ENCODE measurements at places on chromosomes 1 and 21. TPM values are rescaled to one million over a fixed set of nuclear protein-coding genes. Genes with fewer than 3 reads are reported as not detected.

SERPINC1 gene
- polyA plus RNA-seq = 0.16 TPM

- no peak for DNase-seq
Measured at GRCh38 chr21:23949493-23949892, 1657.8 kb downstream of the MRPL39 start.

DNA sequence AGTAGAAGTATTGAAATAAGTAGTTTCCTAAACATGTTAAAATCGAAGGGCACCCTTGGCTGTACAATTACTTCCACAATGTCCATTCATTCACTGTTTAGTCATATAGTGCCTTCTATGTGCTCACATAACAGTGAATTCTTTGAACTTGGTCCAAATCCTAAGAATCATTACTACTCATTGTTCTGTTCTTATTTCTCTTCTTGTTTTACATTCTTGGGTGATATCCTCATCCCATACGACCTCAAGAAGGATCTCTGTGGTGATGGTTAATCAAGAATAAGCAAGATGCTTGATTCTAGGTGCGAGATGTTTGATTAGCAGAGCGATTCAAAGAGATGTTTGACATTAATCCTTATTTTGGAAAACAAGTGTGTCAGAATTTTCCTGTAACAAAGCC, 667.4 kb upstream of the ZP4 start:
- no peak for DNase-seq

LCE1E gene
- polyA plus RNA-seq = not detected
